ENCODE measurements at places on chromosomes 16 and 17. TPM values are rescaled to one million over a fixed set of nuclear protein-coding genes. Genes with fewer than 3 reads are reported as not detected.

The PRSS27 gene
- polyA plus RNA-seq = 12.1 TPM

The CDH15 gene
- 0.78 TPM for polyA plus RNA-seq

The KRT28 gene
- polyA plus RNA-seq = not detected

The CLEC3A gene
- polyA plus RNA-seq = not detected

The MIEN1 gene
- 87.8 TPM for polyA plus RNA-seq

The NACA2 gene
- not detected for polyA plus RNA-seq

The GP1BA gene
- polyA plus RNA-seq = 0.81 TPM

The CIBAR2 gene
- polyA plus RNA-seq = not detected

The VAT1L gene
- 2.8 TPM for polyA plus RNA-seq

The NPTX1 gene
- not detected for polyA plus RNA-seq

The OR3A2 gene
- polyA plus RNA-seq = not detected

The MPO gene
- not detected for polyA plus RNA-seq

The GINS2 gene
- 26.5 TPM for polyA plus RNA-seq

The CDRT15L2 gene
- not detected for polyA plus RNA-seq

The CTRB1 gene
- polyA plus RNA-seq = 0.22 TPM

The DUSP3 gene
- 82.4 TPM for polyA plus RNA-seq

The ODAD4 gene
- polyA plus RNA-seq = 3.2 TPM

The PPM1E gene
- polyA plus RNA-seq = not detected

The CTCF gene
- polyA plus RNA-seq = 37.6 TPM

The CES5A gene
- not detected for polyA plus RNA-seq

The DHRS7C gene
- not detected for polyA plus RNA-seq

The PDPK1 gene
- 23.3 TPM for polyA plus RNA-seq

The KRT12 gene
- polyA plus RNA-seq = not detected

The SOX8 gene
- 5.8 TPM for polyA plus RNA-seq

The KIAA0513 gene
- polyA plus RNA-seq = 12.8 TPM

The MGAT5B gene
- polyA plus RNA-seq = 0.86 TPM

The RBFOX1 gene
- 7.4 TPM for polyA plus RNA-seq

The SULT1A2 gene
- polyA plus RNA-seq = 5.4 TPM

The CCL4L2 gene
- polyA plus RNA-seq = not detected

The GGT6 gene
- polyA plus RNA-seq = not detected

The ZNF785 gene
- polyA plus RNA-seq = 12.9 TPM

The SSTR5 gene
- polyA plus RNA-seq = 0.55 TPM

The HOXB4 gene
- polyA plus RNA-seq = 5.4 TPM

The ELMO3 gene
- polyA plus RNA-seq = 0.15 TPM

The CBFA2T3 gene
- 3.3 TPM for polyA plus RNA-seq

The SLC16A13 gene
- 7.2 TPM for polyA plus RNA-seq

The NPIPB9 gene
- 1.8 TPM for polyA plus RNA-seq

The TSR3 gene
- 173 TPM for polyA plus RNA-seq

The CDH13 gene
- polyA plus RNA-seq = 6.1 TPM

The ZNF624 gene
- 2.5 TPM for polyA plus RNA-seq

All from cardiac muscle cell (in vitro differentiated cells and primary cell).